ENCODE measurements at places on chromosomes 5 and 9. TPM values are rescaled to one million over a fixed set of nuclear protein-coding genes. Genes with fewer than 3 reads are reported as not detected.

DNA sequence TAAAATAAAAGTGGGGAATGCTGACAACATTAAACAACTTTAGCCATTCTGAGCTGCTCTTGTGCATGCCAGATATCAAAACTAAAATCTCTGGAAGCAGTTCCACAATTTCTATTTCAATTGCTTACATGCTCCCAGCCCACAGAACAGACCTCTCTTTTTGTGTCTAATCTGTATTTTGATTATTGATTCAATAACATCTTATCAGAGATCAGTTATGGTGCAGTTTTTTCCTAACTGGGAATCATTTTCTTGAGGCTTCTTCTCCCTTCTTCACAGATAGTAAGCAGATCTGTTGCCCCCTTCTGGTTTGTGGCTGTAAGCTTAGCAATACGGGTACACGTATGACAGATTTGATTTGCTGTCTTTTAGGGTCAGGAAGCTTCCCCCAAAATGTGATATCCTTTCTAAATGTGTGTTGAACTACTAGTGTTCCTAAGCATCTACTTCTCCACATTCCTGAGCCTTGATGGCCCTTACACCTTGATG lies 39.4 kb downstream of the MRPS27 start:
- H3K27ac ChIP-seq: no peak overlapping the region
- no peak overlapping the region for H3K4me3 ChIP-seq
- no peaks in the 10 kb centered on the region for H3K27me3 ChIP-seq
- H3K36me3 ChIP-seq: no peaks in the 10 kb centered on the region
- no peak for DNase-seq
- H3K4me1 ChIP-seq: peaks cover 3% of the 10 kb centered on the region

GRCh38 chr9:136720898-136721338 lies 8.5 kb downstream of the DIPK1B start:
- peaks cover 75% of the 10 kb centered on the region for H3K4me1 ChIP-seq
- no peak for DNase-seq
- H3K27ac ChIP-seq: peak overlapping the region; percentile 62

DNA sequence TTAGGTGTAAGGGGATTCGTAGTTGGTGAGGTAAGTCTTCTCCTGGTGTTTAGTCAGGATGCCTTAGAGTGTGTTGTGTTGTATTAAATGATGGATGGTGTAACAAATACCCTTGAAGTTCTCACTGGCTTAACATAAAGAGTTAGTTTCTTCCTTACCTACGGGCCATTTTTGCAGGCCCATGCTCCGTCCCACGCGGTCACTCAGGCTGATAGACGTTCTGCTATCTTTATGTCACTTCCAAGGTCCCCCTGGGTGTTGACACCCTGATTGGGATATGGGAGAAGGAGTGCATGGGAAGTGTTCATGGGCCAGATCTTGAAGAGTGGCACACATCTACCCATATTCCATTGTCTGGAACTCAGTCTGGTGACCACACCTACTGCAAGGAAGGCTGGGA lies 214.0 kb downstream of the MAST4 start:
- no peak overlapping the region for H3K4me3 ChIP-seq
- H3K36me3 ChIP-seq: no peaks in the 10 kb centered on the region
- no peak for DNase-seq
- H3K27me3 ChIP-seq: no peaks in the 10 kb centered on the region
- no peak overlapping the region for H3K27ac ChIP-seq

DNA sequence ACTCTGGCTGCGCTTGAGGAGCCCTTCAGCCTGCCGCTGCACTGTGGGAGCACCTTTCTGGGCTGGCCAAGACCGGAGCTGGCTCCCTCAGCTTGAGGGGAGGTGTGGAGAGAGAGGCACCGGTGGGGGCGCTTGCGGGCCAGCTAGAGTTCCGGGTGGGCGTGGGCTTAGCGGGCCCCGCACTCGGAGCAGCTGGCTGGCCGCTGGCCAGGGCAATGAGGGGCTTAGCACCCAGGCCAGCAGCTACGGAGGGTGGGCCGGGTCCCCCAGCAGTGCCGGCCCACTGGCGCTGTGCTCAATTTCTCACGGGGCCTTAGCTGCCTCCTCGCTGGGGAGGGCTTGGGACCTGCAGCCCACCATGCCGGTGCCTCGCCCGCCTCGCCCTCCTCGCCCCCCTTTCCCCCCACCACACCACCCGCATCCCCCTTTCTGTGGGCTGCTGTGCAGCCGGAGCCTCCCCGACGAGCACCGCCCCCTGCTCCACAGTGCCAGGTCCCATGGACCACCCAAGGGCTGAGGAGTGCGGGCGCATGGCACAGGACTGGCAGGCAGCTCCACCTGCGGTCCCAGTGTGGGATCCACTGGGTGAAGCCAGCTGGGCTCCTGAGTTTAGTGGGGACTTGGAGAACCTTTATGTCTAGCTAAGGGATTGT lies 954.5 kb downstream of the DTWD2 start:
- H3K4me3 ChIP-seq: no peak overlapping the region
- H3K27me3 ChIP-seq: no peaks in the 10 kb centered on the region
- no peaks in the 10 kb centered on the region for H3K4me1 ChIP-seq
- no peak overlapping the region for H3K27ac ChIP-seq
- no peaks in the 10 kb centered on the region for H3K36me3 ChIP-seq

GRCh38 chr9:111076519-111076918 lies 38.2 kb upstream of the LPAR1 start:
- H3K4me1 ChIP-seq: no peaks in the 10 kb centered on the region
- H3K27me3 ChIP-seq: no peaks in the 10 kb centered on the region
- no peak for DNase-seq
- no peaks in the 10 kb centered on the region for H3K36me3 ChIP-seq
- no peak overlapping the region for H3K27ac ChIP-seq
- H3K4me3 ChIP-seq: no peak overlapping the region

DNA sequence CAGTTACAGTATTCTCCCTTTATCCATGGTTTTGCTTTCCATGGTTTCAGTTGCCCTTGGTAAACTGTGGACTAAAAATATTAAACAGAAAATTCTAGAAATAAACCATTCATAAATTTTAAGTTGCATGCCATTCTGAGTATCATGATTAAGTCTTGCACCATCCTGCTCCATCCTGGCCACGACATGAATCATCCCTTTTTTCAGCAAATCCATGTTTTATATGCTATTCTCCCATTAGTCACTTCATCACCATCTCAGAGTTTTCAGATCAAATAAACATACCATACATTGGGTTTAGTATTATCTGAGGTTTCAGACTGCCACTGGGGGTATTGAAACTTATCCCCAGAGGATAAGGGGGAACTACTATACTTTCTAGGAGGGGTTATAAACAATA lies 234.4 kb upstream of the ATP10B start:
- no peaks in the 10 kb centered on the region for H3K36me3 ChIP-seq
- no peak for DNase-seq
- H3K27me3 ChIP-seq: no peaks in the 10 kb centered on the region

- no peak overlapping the region for H3K27ac ChIP-seq
- H3K36me3 ChIP-seq: no peaks in the 10 kb centered on the region
- no peak overlapping the region for H3K4me3 ChIP-seq
- no peaks in the 10 kb centered on the region for H3K4me1 ChIP-seq
- no peaks in the 10 kb centered on the region for H3K27me3 ChIP-seq
Measured at GRCh38 chr5:133193794-133194193, 142.0 kb downstream of the HSPA4 start.

- no peaks in the 10 kb centered on the region for H3K27me3 ChIP-seq
- no peak overlapping the region for H3K27ac ChIP-seq
- H3K36me3 ChIP-seq: no peaks in the 10 kb centered on the region
- H3K4me3 ChIP-seq: no peak overlapping the region
- no peaks in the 10 kb centered on the region for H3K4me1 ChIP-seq
- no peak for DNase-seq
Measured at GRCh38 chr5:3032513-3032912, 281.0 kb upstream of the IRX2 start.

DNA sequence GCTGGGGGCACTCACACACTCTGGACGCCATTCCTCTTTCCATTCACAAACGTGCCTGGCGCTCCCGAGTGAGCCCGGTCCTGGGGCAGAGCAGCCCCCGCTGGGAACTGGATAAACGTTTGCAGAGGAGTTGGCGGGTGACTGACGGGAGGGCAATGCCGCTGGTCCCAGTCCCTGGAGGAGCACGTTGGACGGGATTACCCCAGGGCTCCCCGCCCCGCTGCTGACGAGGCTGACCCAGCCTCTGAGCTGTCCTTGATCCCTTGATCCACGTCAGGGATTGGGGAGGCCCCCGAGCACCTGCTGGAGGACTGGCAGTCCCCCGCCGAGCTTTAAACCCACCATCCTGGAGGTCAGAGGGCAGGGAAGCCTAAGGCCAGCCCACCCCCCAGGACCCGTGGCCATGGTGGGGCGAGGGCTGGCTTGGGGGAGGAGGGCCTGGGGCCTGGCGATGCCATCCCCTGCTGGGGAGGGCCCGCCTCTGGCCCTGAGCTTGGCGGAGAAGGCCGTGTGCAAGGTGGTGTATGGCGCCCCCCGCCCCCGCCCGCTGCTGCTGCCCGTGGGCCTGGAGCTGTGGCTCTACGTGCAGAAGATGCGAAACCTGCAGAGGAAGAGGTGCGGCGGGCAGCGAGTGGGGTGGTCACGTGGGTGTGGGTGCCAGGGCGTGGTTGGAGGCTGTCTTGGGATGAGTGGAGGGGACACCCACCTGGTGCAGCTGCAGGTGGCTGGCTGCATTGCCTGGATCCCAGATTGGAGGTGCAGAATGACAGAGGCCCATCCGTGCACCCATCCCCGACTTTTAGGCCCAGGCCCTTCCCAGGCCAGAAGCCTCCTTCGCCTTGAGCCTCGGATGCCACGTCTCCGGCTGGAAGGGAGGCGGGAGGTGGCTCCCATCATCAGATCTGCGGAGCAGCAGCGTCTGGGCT lies 4.5 kb downstream of the GPSM1 start:
- H3K36me3 ChIP-seq: no peaks in the 10 kb centered on the region
- H3K27ac ChIP-seq: no peak overlapping the region
- H3K27me3 ChIP-seq: no peaks in the 10 kb centered on the region

Gene IL9
- total RNA-seq: not detected

Gene PCDHGA12
- 2.0 TPM for total RNA-seq

DNA sequence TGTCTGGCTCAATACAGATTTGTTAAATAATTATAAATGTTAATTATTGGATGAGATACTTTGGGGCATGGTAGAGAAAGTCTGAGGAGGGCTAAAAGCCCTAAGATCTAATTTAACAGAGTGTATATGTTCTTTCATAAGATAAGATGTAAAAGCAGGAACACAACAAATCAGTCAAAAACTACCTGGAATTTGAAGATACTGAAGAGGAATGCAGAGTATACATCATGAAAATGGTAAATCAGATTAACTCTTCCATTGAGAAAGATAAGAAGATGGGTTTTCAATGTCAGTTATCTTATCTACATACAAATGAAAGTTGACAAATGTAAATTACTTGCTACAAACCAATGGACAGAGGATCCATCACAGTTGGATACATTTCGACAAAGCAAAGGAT lies 107.3 kb upstream of the NFIB start:
- H3K4me3 ChIP-seq: no peak overlapping the region
- H3K36me3 ChIP-seq: no peaks in the 10 kb centered on the region
- H3K27me3 ChIP-seq: no peaks in the 10 kb centered on the region
- no peaks in the 10 kb centered on the region for H3K4me1 ChIP-seq
- DNase-seq: no peak

- no peak overlapping the region for H3K4me3 ChIP-seq
- H3K4me1 ChIP-seq: peaks cover 4% of the 10 kb centered on the region
- peak overlapping the region; percentile 28 for H3K27ac ChIP-seq
- DNase-seq: no peak
- H3K27me3 ChIP-seq: no peaks in the 10 kb centered on the region
Measured at GRCh38 chr9:92501671-92502393, 19.5 kb upstream of the ASPN start.

DNA sequence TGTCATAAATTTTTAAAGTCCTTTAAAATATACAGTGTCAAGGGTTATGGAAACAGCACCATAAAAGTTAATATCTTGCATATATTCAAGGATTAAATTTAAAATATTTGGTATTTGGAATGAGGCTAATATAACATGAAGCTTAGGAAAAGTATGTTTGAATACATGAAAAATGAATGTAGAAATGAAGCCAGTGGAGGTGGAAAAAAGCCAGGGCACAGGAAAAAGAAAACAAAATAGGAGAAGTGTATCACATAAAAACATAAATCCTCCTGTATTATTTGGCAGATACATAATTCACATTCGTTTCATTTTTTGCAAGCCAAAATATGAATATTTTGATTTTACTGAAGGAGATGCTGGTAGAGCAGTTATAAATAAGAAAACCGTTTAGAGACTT lies 587.0 kb upstream of the ZNF608 start:
- no peaks in the 10 kb centered on the region for H3K27me3 ChIP-seq
- no peak overlapping the region for H3K4me3 ChIP-seq

DNA sequence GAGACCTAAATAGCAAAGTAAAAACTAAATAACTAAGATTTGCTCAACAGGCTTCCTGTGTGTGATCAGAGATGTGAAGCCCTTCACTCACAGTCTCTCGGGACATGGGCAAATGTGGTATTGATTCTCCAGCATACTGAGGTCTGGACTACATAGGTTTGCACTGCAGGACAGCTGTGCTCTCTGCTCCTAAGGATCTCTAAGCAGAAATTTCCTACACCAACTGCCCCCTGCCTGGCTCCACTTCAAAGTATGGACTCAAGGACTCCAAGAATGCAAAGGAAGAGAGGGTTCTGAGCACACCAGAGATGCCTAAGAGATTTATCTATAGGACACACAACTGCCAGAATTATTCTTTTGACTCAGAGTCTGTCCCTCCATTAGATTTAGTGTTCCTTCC lies 487.2 kb downstream of the SEMA5A start:
- peaks cover 50% of the 10 kb centered on the region for H3K4me1 ChIP-seq
- no peaks in the 10 kb centered on the region for H3K36me3 ChIP-seq
- H3K4me3 ChIP-seq: no peak overlapping the region
- H3K27me3 ChIP-seq: no peaks in the 10 kb centered on the region
- no peak overlapping the region for H3K27ac ChIP-seq

Gene DRD1
- not detected for total RNA-seq

DNA sequence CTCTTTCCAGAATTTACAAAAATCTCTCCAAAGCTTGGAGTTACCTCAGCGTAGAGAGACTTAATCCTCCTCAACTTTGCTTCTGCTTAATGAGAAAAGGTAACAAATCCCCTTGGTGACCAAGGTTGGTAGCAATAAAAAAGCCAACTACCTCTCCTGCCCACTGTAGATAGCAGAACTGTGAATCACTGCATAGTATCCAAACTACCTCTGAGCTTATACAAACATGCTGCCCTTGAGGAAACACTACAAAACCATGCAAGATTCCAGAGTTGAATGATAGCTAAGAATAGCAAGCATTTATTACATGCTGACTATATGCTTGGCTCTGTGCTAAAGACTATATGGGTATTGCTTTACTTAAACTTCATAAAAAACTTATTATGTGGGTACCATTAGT lies 2.8 kb upstream of the ADAMTS12 start:
- no peak overlapping the region for H3K4me3 ChIP-seq
- peaks cover 6% of the 10 kb centered on the region for H3K4me1 ChIP-seq

DNA sequence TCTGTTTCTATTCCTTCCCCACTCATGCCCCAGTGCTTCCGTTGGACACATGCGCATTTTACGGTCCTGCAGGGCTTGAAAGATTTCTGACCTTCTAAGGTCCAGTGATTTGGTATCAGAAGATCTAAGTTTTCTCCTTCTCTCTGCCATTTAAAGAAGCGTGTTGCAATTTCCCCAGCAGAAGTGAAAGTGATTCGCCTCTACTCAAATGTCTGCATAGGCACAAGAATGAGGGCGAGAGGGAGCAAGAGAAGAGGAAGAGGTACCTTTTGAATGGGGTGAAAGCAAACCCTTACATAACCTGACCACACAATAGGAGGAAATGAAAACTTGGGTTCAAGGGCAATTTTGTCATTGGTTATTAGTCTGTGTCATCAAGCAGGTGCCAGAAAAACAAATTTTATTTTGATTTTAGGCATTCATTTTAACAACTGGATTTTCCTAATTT lies 31.7 kb upstream of the NR3C1 start:
- H3K4me1 ChIP-seq: no peaks in the 10 kb centered on the region
- no peaks in the 10 kb centered on the region for H3K27me3 ChIP-seq
- no peaks in the 10 kb centered on the region for H3K36me3 ChIP-seq
- DNase-seq: no peak
- peak overlapping the region; percentile 6 for H3K4me3 ChIP-seq

Gene CHSY3
- total RNA-seq: 0.70 TPM

All from esophagus squamous epithelium (tissue), 5 donors.